ENCODE measurements at places on chromosomes 5 and 9.

- DNase-seq: no peak
These were observed 188.2 kb downstream of the PAX5 start for GRCh38 chr9:36845844-36846243.

DNA sequence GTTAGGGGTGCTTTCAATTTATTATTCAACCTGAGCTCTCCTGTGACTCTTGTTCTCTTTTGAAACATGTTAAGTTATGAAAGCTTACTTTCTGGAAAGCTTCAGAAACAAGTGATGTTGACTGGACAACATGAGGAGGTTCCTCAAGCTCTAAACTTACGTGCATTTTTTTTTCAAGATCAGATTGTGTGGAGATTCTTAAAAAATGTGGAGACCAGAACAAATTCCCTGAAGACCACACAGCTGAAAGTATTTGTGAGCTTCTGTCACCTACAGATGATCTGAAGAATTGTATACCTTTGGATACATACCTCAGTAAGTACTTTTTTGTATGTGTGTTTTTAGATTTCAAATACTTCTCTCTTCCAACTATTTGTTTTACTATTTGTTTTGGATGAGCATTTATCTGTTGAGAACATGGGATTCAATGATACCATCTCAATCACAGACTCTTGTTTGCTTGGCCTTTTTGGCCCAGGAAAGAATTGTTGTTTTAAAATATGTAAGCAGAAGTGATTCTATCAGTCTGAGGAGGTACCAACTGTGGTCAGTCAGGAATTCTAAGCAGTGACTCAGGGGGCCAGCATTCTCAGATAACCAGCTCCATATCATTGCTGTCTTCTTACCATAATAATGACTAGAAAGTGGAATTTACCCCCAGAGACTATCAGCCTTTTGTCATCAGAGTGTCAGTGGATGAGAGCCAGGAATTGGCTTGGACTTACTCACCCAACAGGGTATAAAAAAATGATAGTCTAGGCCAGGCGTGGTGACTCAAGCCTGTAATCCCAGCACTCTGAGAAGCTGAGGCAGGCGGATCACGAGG lies 34.4 kb upstream of the GLIPR2 start:
- DNase-seq: peak; percentile 76

DNA sequence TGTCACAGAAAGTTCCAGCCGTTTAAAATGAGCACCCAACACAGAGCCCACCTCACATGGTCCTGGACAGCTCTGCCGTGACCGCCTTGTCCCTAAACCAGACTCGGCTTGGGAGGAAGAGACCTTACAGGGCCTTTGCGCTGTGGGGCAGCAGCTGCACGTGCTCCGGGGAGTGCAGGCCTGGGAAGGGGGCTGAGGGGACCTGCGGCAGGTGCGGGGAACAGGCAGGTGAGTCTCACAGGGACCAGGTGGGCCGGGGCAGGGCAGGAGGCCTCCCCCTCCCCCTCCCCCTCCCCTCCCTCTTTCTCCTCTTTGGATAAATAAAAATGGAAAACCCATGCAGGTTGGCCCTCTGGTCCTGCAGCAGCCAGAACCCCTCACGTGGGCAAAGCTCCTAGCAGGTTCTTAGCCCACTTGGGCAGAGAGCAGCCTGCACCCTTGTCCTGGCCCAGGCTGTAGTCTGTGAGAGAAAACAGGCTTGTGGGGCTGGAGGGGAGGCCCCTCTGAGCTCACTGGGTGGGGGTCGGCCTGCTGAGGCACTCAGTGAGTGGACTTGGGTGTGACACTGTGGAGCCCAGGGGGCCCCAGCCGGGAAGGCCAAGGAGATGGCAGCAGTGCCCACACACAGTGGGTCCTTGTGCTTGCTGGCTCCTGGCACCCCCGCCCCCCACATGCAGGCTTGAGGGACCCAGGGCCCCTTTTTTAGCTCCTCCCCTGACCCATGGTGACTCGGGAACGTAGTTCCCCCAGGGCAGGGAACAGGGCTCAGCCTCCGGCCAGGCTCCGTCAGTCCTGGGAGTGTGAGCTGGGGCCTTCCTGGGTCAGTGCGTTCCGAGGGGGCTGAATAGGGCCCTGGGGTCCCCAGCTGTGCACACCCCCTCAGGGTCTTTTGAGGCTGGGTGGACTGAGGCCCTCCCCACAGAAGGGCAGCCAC lies 40.0 kb upstream of the CACNA1B start:
- no peak for DNase-seq

GRCh38 chr5:82105457-82105856 lies 133.6 kb downstream of the ATG10 start:
- DNase-seq: no peak

DNA sequence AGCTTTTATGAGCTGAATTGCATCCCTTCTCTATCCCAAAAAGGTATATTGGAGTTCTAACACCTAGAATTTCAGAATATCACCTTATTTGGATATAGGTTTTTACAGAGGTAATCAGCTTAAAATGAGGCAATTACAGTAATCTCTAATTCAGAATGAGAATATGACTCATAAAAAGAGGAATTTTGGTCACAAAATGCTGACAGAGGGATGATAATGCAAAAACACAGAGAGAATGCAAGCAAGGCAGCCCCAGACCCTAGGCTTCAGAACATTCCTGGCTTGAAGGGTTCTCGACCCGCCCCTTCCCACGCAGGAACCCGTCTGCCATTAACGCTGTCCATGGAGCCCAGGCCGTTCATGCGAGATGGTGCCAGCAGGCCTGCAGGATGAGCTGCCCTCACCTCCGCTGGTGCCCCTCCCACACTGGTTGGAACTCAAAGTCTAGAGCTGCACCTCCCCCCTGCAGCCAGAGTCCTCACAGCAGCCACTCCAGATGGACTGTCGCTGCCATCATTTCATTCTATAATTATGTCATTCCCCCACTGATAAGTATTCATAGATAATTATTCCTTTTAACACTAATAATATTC lies 1173.4 kb upstream of the ACO1 start:
- DNase-seq: no peak

DNA sequence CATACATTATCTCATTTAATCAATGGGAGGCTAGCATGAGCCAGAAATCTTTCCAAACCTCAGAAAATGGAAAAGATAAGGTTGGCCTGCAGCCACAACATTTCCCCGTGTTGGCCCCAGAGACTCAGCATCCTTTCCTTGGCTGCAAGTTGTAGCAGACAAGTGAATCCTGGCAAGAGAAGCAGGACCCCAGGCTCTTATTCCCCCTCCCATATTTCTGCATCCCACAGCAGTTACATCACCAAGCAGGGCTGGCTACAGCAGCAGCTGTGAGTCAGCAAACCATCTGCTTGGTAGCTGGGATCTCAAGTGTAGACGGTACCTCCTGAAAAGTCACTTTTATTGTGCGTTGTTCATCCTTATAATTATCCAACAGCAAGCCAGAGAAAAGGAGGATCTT lies 212.4 kb downstream of the GNA14 start:
- no peak for DNase-seq

DNA sequence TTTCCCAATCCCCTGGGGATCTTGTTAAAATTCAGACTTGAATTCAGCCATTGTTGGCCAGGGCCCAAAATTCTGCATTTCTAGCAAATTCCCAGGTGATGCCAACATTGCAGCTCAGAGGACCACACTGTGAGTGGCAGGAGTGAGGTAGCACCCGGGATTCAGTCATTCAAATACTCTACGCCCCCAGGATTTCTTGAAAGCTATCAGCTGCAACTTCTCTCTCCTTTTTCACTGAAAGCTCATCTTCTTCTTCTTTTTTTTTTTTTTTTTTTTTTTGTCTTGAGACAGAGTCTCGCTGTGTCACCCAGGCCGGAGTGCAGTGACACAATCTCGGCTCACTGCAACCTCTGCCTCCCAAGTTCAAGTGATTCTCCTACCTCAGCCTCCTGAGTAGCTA lies 19.3 kb upstream of the ANKH start:
- no peak for DNase-seq

GRCh38 chr9:36036780-36037548 lies at the start of gene RECK:
Gene RECK, plus strand, starts transcription at chr9:36036913. Its CDS starts 86 bp downstream, at chr9:36036999.
- peak; percentile 68 for DNase-seq

DNA sequence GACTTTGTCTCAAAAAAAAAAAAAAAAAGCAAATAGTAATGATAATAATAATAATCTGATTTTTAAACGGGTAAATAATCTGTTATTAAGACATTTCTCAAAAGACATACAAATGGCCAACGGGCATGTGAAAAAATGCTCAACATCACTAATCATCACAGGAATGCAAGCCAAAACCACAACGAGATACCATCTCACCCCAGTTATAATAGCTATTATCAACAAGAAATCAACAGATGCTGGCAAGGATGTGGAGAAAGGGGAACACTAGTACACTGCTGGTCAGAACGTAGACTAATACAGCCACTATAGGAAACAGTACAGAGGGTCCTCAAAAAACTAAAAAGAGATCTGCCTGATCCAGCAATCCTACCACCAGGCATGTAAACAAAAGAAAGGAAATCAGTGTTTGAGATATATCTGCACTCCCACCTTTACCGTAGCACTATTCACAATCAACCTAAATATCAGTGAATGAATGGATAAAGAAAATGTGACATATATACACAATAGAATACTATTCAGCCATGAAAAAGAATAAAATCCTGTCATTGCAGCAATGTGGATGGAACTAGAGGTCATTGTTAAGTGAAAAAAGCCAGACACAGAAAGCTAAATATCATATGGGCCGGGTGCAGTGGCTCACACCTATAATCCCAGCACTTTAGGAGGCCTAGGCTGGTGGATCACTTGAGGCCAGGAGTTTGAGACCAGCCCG lies 24.9 kb downstream of the VAV2 start:
- DNase-seq: no peak

GRCh38 chr9:123425261-123425821 lies 69.3 kb downstream of the CRB2 start:
- DNase-seq: no peak

DNA sequence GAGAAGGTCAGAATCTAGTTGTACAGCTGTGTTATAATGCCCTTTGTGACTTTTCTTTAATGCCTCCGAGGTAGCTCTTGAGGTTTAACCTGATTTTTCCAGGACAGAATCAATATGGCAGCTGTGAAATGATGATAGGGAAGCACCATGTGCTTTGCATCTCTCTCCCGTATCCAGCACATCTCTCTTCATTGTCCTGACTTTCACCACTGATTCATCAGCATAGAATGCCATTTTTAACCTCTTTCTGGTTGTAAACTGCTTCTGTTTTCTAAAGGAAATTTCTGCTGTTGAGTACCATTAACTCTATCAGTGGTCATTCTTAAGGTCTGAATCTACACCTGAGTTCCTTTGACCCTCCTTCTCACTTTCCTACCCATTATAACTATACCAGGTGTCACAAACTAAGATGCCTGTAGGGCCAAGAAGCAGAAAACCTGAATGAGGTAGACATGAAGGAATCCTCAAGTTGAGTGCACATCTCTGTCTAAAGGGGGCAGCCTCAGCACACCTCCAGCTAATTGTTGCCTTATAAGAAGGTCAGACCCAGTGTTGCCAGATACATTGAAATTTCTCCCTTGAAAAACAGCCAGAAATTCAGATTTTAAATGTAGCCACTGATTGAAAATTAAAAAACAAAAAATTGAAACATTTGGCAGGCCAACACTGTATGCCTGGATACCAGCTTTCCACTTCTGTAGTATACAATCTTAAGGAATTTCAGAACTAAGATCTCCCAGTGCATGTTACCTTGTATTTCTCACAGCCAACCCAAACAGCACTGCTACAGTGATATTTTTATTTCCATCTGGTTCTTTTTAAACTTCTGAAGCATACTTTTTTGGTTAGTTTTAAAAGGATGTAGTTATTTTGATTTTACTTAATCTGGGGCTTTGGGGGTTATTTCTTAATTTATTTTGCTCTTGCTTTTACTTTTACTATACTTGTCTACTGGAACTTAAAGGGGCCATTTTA lies 35.8 kb upstream of the TLX3 start:
- no peak for DNase-seq

- DNase-seq: no peak
These were observed 134.4 kb downstream of the AOPEP start for GRCh38 chr9:94860678-94861588.

- no peak for DNase-seq
These were observed 11.1 kb downstream of the TTC39B start for GRCh38 chr9:15295761-15296405.

DNA sequence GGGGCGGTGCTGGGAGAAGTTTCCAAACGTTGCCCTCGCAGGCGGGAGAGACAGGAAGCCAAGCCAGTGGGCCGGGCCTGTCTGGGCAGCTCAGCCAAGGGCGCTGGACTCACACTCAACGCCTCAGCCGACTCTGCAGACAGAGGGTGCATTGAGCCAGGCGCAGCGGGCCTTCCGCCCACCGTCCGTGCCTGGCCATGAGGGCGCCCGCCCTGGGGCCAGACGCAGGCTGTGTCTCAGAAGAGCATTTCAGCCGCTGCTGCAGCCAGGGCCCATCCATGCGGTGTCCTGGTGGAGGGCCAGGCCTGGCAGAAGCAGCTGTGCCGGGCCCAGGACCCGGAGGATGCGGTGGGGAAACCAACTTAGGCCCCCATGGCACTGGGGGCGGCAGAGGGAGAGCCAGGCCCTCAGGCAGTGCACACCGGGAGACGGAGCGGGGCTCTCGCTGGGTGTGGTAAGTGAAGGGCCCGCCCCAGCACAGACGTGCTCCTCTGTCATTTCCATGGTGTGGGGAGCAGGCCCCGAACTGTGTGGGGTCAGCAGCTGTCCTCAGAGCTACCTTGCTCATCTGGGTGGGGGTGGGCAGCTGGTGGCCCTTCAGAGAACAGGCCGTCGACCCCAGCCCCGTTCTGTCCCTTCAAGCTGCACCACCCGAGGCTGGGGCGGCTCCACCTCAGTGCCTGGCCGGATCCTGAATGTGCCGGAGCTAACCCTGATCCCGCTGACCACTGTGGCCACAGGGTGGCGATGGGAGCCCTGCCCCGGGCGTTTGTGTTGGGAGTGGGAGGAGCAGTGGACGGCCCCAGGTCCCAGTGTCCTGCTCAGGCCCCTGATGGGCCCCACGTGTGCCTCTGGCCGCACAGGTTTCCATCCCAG lies 18.0 kb downstream of the DNLZ start:
- no peak for DNase-seq

DNA sequence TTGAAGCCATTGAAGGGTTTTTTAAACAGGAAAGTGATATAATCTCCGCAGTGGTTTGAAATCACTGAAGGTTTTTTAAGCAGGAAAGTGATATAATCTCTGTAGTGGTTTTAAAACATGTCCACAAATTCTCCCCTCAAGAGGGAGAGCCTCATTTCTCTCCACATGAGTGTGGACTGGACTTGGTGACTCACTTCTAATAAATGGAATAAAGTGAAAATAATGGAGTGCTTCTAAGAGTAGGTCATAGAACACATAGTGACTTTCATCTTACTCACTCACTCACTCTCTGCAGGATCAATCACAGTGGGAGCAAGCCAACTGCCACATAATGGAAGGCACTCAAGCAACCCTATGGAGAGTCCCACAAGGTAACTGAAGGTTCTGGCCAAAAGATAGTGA lies 12.0 kb downstream of the CTNNAL1 start:
- peak; percentile 18 for DNase-seq

All from T1000 (cell line).